Activated T-cell treated with anti-CD3 and anti-CD28 coated beads for 24 hours (primary cell): ENCODE measurements at places on chromosomes 7 and 10.

- DNase-seq = no peak
These were observed 429.4 kb upstream of the AKR1E2 start for GRCh38 chr10:4396401-4397283.

DNA sequence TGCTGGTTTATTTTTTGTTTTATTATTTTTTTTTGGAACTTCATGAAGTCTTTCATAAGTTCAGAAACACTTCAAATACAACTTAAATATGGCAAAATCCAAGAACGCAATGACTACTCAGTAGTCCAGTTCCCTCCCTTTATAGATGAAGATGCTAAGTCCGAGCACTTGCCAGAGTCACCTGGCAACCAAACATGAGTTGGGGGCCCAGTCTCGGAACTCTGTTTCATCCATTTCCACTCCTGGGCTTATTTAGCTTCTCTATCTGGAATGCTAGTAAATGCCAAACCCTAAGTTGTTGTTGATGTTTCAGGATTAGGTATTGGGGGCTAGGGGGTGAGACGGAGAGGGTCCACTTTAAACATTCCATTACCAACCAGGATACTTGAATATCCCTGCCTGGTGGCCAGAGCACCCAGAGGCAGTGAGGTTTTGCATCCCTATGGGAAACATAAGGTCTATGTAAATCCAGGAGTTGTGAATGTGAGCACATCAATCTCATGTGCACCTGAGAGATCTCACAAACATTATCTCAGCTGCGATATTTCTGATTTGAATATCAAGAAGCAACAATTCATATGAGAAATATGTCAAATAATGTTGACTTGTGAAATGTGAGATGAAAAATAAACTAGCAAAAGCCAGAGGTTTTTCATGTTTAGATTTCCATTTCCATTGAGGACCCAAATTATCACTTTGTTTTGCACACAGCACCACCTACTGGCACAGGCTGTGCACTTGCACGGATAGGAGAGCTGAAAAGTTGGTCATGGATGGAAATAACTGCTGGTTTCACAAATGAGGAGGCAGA is 129.3 kb downstream of the PKD1L1 start:
- DNase-seq = peak; percentile 24

- DNase-seq = no peak
These were observed 9.0 kb downstream of the SFXN3 start for GRCh38 chr10:101040061-101040460.

GRCh38 chr10:77614778-77615625 is 22.6 kb downstream of the KCNMA1 start:
- DNase-seq = no peak

DNA sequence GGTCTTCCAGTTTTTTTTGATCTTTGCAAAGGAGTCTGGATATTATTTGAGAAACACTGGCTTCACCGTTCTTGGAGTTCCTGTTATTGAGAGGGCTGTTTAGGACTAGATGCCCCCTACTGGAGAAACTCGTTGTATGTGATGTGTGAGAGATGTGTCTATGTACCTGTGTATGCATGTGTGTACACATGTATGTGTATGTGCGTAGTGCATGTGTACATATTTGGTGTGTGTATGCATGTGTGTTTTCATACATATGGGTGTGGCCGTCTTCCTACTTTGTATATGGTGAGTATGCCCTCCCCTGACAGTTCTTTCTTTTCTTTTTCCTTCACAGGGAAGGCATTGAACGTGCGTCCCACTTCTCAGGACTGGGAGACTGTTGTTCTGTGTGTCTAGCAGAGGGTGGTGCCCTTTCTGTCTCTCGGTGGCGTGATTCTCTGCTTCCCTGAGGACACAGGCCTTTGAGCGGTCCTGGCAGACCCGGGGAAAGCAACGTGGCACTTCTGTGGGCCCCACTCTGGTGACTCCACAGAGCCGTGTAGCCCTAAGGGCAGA is 3.0 kb upstream of the CALHM3 start:
- no peak for DNase-seq

DNA sequence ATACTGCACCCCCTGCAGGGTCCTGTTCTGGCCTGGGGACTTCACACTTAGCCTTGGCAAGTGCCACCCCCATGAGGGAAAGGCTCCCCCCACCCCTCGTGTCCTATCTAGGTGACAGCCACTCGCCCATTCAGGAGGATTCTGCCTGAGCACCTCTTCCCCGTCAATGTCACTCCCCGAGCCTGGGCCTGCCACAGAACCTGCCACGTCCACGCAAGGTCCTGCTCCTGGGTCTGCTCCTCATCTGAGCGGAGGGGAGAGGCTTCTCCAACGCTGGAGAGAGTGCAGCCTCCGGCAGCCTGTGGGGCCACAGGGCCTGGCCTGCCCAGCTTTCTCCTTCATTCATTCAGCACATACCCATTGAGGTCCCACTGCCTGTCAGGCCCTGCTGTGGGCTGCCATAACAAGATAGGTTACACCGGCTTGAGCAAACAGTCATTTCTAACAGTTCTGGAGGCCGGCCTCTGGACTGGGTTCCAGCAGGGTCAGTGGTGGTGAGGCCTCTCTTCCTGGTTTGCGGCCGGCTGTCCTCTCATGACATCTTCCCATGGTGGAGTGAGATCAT is 92.0 kb upstream of the RET start:
- DNase-seq = no peak

DNA sequence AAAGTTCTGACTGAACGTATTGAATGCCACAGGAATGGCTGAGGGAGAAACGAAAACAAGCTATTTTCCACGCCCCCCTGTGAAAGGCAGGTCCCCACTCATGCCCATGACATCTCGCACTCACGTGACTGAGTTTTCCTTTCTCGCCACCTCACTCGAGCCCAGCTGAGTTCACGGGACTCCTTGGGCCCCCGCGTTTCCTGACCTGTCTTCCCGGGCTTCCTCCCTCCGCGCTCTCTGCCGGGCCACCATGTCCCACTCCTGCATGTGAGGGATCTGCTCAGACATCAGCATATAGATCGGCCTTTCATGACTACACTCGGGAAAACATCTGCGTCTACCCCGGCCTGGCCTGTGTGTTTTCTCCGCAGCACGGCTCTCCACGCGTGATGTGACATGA is 226.0 kb upstream of the ADARB2 start:
- DNase-seq = no peak

DNA sequence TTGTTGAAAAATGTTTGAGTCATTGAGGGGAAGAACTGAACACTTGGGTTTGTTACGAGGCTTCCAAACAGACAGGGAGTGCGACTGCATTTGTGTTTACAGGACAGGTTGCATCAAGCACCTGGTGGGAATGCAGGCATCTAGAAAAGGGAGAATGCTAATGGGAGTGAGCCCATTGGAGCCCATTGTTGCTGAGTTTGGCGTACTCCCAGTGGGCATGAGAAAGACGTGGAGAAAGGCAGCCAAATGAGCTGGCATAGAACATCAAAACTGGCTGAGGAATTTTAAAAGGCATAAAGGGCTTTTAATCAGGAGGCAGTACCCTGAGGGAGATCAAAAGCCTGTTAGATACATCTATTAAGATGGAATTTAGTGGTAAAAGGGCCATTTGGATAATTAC is 171.6 kb upstream of the NPSR1 start:
- no peak for DNase-seq
